ENCODE measurements at places on chromosomes 1 and 21.

DNA sequence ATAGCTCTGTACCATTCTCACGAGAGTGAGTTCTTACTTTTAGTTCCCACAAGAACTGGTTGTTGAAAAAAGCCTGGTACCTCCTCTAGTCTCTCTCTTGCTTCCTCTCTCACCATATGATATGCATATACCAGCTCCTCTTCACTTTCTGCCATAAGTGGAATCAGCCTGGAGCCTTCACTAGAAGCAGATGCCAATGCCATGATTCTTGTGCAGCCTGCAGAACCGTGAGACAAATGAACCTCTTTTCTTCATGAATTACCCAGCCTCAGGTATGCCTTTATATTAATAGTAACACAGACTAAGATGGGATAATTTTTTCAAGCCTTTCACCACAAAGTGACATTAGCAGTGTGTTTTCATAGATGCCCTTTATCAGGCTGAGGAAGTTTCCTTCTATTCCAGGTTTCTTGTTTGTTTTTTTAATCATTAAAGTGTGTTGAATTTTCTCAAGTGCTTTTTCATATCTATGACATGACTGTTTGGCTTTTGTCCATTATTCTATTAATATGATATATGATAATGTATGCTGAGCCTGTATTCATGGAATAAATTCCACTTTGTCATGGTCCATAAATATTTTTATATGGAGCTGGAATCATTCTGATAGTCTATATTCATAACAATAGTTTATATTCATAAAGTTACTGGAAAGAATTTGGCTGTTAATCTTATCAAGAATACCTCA lies 40.7 kb upstream of the C1orf185 start:
- DNase-seq = no peak

DNA sequence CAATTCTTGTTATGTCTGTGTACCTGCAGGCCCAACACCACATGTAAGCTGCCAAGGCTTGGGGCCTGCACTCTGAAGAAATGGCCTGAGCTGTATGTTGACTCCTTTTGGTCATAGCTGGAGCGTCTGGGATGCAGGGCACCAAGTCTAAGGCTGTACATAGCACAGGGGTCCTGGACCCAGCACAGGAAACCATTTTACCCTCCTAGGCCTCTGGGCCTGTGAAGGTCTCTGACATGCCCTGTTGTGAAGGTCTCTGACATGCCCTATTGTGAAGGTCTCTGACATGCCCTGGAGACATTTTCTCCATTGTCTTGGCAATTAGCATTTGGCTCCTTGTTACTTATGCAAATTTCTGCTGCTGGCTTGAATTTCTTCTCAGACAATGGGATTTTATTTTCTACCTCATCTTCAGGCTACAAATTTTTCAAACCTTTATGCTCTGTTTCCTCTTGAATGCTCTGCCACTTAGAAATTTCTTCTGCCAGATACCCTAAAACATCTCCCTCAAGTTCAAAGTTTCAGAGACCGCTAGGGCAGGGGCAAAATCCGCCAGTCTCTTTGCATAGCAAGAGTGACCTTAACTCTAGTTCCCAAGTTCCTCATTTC lies 246.7 kb upstream of the B3GALT2 start:
- no peak for DNase-seq

- no peak for DNase-seq
These were observed 28.7 kb upstream of the CDC14A start for GRCh38 chr1:100323419-100324106.

- DNase-seq = no peak
These were observed 8.9 kb upstream of the LEFTY1 start for GRCh38 chr1:225897595-225898514.

- DNase-seq = peak; percentile 75
These were observed 38.1 kb downstream of the TNFRSF9 start for GRCh38 chr1:7902478-7903085.

GRCh38 chr1:47927165-47927564 lies 70.0 kb downstream of the TRABD2B start:
- no peak for DNase-seq

GRCh38 chr1:45047032-45047431 lies 35.0 kb downstream of the UROD start:
- no peak for DNase-seq

GRCh38 chr1:101059945-101060542 lies 34.5 kb upstream of the DPH5 start:
- no peak for DNase-seq

DNA sequence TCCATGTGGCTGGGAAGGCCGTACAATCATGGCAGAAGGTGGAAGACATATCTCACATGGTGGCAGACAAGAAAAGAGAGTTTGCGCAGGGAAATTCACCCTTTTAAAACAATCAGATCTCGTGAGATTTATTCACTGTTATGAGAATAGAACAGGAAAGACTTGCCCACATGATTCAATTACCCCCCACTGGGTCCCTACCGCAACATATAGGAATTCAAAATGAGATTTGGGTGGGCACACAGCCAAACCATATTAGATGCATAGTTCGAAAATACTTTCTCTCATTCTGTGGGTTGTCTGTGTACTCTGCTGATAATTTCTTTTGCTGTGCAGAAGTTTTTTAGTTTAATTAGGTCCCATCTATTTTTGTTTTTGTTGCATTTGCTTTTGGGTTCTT lies 990.3 kb downstream of the PLA2G4A start:
- no peak for DNase-seq

GRCh38 chr1:223074445-223075300 lies 68.4 kb downstream of the TLR5 start:
- no peak for DNase-seq

DNA sequence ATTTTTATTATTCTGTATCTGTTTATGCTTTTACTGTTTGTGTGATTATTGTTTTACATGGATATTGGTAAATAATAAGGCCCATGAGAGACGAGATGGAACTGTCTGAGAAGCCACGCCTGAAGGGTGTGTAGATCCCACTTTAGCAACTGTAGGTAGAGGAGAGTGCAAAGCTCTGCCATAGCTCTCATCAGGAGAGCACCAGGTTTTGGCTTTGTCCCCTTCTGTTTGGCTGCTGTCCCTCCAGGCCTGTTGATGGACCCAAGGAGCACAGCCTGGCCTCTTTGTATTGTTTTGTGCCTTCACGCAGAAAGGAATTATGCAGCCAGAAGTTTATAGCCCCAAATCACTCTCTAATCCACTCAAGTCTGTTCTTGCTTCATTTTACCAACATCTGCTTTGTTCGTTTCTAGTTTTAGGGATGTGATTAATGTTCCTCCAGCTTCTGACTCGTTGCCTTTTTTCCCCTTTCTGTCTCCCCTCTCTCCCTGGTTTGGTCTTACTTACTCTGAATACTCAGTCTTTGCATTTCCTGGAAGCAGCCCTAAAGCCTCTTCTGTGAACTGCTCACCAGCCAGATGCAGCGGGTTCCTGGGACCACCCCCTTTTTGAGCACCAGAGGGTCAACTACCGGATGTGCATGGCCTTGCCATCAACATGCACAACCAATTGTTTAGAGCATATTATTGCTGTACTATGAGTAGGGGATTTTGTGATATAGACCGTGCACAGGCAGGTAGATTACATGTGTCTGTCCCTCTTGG lies 127.3 kb downstream of the HHAT start:
- DNase-seq = no peak

- DNase-seq = no peak
These were observed 634.9 kb downstream of the LMO4 start for GRCh38 chr1:87963556-87963955.

GRCh38 chr21:41823166-41823565 lies 56.0 kb downstream of the PRDM15 start:
- DNase-seq = no peak

DNA sequence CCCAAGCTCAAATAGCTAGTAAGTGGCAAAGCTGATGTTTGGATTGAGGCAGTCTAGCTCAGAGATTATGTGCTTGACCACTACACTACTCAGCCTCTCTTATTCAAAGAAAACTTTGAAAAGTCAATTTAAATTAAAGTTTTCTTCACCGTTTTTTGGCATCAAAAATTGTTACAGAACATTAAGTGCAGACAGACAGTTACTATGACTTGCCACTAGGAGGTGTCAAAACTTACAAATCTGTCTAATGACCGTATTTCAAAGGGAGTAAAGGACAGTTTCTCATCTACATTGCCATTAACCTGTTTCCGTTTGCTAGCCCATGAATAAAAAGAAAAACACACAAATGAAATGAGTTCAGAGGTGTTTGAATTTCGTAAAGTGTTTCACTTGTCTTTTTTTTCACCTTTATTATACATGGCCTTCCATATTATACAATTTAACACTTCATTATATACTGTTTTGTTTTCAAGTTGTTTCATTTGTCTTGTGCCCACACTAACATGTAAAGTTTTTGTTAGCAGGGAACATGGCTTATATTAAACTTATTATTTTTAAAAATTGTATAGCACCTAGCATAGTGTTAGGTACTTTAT lies 57.4 kb upstream of the MTF2 start:
- peak; percentile 83 for DNase-seq

- DNase-seq = peak; percentile 9
These were observed 1015.4 kb downstream of the AMY1C start for GRCh38 chr1:104765085-104765484.

DNA sequence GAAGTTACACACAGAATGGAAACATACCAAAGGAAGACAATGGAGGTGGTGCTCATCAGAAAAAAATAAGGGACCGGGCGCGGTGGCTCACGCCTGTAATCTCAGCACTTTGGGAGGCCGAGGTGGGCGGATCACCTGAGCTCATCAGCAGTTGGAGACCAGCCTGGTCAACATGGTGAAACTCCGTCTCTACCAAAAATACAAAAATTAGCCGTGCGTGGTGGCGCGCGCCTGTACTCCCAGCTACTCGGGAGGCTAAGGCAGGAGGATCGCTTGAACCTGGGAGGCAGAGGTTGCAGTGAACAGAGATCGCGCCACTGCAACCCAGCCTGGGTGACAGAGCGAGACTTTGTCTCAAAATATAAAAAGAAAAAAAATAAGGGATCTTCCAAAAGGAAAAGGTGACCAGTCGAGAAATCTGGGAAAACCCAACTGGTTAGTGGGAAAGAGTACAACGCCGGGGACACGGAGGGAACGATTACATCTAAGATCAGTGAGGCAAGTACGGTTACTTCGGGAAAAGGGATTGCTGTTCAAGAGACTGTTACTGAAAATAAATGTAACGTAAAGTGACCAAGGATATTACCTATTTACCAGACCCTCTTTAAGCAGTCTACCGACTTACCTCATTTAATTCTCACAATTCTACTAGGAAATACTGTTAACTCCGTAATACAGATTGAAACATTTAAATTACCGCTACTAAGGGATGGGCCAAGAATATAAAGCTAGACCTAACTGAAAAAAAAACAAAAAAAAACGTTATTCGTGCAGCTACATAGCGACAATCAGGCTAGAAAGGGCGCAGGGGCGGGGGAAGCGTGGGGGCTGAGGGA lies 822 bp downstream of the CCT3 start:
- DNase-seq = no peak

GRCh38 chr1:14909920-14910460 lies 243.6 kb upstream of the TMEM51 start:
- no peak for DNase-seq

DNA sequence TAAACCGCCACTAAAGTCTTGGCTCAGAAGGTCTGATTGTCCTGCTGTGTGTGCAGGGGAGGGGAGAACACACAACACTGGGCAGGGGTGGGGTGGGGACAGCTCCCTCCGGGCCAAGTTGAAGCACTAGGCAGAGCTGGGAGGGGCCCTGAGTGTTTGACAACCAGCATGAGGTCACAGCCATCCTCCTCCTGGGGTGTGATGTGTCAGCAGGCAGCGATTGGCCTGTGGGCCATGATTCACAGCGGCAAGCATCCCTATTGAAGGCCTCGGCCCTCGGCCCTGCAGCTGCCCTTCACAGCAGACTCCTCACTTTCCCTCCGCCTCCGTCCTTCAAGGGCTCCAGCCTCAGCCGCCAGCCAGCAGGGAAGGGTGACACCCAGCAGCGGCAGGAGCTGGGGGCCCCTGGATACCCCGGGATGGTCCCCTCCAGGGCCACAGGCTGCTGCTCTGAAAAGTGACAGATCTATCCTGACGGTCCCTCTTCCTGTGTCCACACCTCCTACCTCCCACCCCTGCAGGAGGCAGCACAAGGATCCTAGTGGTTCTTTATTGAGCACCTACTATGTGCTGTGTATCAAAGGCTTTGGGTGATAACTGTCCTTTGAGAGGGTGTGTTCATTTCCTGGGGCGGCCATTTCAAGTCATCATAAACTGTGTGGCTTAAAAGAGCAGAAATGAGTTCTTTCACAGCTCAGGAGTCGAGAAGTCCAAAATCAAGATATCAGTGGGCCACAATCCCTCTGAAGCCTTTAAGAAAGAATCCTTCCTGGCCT lies 66.0 kb upstream of the SLC25A33 start:
- no peak for DNase-seq

Data from NAMALWA (cell line).